ENCODE measurements at places on chromosomes 12 and 14. TPM values are rescaled to one million over a fixed set of nuclear protein-coding genes. Genes with fewer than 3 reads are reported as not detected.

DNA sequence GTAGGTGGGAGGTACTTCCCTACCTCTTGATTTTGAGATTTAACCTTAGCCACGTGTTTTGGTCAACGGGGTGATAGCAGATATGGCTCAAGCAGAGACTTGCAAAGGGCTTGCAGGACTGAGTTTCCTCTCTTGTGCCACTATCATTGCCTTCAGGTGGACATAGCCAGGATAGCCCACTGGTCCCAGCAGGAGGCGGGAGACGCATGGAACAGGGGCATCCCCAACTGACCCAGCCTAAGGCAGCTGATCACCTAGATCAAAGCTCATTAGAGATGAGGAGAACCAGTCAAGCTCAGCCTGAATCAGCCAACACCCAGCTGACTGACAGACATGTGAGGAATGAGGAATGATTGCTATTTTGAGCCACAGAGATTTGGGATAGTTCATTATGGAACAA lies 49.6 kb downstream of the CALM1 start:
- peak; percentile 30 for DNase-seq

DNA sequence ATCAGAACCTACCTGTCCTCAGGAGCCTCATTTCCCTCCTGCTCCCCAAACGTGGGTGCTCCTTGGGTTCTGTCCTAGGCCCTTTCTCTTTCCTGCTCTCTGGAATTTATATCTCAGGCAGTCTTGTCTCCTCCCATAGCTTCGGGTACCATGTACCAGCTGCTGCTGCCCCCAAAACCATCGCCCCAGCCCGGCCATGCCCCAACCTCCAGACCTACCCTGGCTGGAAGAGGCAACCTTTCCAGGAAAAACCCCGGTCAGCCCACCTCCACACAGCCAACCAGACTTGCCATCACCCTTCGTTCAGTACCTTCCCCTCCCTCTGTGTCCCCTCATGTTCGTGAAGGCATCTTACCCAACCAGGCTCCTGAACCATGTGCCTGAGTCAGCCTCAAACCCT lies 165.1 kb downstream of the CALM1 start:
- DNase-seq: no peak

- DNase-seq: no peak
Measured at GRCh38 chr12:46916796-46917419, 91.1 kb upstream of the SLC38A4 start.

- peak; percentile 68 for DNase-seq
Measured at GRCh38 chr12:4663971-4664505, 15.1 kb downstream of the NDUFA9 start.

DNA sequence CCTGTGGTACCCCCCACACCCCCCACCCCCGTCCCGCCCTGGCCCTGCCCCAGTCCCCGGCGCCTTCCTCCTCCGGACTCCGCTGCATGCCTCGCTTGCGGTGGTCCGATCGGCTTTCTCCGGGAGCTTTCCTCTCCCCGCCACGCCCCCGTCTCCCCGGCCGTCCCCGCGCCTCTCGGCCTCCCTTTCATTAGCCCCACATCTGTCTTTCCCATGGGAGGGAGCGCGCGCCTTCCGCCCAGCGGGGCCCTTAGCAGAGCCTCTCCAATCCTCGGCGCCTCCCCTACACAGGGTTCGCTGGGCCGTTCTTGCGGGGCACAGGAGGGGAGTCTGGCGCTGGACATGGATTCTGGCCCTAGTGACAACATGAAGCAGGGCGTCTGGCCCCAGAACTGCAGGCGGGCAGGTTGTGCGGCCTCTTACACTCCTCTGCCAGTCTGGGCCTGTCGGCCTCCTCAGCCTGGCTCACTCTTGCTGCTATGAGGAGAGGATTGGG lies 1.5 kb upstream of the EFS start:
- peak; percentile 71 for DNase-seq

DNA sequence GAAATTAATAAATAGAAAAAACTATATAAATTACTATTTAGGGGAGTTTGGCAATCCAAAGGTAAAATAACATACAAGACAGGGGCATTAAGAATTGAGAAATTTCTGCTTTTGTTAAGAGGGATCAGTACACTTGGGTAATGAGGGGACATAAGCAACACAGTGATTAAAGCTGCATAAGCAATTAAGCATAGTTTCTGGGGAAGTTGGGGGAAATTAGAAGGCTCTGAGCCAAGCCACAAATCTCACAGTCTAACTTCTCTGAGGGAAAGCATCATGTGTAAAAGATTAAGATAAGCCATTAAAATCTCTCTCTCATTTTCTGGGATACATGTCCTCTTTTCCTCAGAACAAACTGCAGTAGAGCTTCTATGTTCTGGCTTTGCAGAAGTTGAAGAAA lies 533.9 kb upstream of the LRFN5 start:
- DNase-seq: no peak

The SLC7A7 gene
- 0.79 TPM for total RNA-seq

The GDF3 gene
- total RNA-seq: not detected

The KRT79 gene
- total RNA-seq: 0.26 TPM

DNA sequence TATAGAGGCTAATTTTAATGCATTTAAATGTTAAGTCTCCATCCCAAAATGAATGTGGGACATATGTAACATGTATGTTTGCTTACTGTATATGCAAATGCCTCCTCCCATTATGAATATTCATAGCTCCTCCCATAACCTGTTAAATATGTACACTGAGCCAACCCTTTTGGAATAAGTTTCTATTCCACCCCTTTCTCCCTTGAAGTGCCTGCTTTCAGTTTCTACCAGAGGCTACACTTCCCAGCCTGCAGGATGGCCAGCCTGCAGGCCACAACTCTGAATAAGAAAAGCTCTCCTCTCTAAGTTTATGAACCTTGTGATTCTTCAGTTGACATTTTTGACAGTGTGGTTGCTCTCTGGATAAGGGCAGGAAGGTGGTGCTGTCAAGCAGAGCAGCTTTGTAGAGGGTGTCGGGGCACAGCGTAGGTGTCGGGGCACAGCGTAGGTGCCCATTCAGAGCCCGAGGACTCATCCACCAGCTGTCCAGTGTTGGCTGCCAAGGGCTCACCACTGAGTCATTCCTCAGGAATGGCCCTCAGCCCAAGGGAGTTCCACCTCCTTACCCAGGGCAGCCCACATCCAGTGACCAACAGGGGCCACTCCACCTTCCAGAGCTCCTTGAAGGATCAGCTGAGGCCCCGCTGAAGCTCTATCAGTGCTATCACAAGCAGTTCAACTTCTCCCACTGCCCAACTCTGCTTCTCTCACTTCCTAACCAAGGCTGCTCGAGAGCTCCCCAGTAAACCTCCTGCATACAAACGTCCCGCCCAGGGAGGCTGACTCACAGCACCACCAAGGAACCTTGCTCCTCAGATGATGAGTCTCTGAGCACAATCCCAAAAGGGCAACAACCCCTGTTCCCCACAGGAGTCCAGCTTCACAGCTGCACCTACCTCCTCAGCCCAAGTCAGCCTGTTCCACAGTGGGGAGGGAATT lies 31.4 kb downstream of the VWF start:
- peak; percentile 91 for DNase-seq

The C12orf50 gene
- not detected for total RNA-seq

- DNase-seq: peak; percentile 47
Measured at GRCh38 chr12:55842681-55843429, at the start of gene MMP19. Gene MMP19, minus strand, starts transcription at chr12:55842936. Its CDS starts 106 bp downstream, at chr12:55842830.

DNA sequence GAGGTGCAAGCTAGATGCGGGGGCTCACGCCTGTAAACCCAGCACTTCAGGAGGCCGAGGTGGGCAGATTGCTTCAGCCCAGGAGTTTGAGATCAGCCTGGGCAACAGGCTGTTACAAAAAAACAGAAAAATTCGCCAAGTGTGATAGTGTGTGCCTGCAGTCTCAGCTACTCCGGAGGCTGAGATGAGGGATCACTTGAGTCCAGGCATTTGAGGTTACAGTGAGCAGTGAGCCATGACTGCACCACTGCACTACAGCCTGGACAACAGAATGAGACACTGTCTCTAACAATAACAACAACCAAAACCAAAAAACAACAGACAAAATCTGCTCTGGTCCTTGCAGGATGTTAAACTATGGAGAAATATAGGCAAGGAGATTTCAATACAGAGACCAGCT lies 13.9 kb downstream of the BTBD7 start:
- DNase-seq: no peak

- no peak for DNase-seq
Measured at GRCh38 chr12:12147111-12147510, 76.4 kb downstream of the BCL2L14 start.

DNA sequence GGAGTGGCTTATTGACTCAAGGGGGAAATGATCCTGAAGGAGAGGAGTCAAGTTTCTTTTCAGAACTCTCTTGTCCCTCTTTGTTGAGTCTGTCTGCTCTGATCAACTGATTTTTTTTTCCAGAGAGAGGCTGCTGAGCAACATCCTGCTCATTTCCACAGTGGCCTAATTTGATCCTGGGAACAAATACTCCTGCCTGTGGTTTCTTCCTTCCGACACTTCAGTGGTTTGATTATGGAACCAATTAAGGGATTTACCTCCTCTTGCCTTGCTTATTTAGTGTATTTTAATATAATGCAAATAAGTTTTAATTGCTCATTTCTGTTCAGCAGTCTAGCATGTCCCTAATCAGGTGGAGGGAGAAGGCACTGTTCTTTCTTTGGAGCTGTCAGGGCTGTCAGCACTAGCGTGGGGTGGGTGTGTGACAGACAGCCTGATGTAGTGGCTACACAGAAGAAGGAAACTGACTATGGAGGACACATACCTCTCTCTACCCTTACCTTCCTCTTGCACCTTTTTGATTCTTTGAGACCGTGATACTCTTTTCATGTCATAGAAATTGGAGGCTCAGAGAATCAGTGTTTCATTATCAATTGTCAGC lies 344.9 kb upstream of the STXBP6 start:
- no peak for DNase-seq

The FAM234B gene
- total RNA-seq: 3.7 TPM

- DNase-seq: no peak
Measured at GRCh38 chr14:93183596-93184317, 940 bp downstream of the MOAP1 start.

GRCh38 chr14:69354383-69355153 lies 43.5 kb downstream of the ERH start:
- DNase-seq: peak; percentile 41

The CFAP73 gene
- total RNA-seq: not detected

The KIF21A gene
- 37.4 TPM for total RNA-seq

The ZNF410 gene
- 126 TPM for total RNA-seq

The TEX52 gene
- total RNA-seq: not detected

The SLC10A1 gene
- total RNA-seq: not detected

DNA sequence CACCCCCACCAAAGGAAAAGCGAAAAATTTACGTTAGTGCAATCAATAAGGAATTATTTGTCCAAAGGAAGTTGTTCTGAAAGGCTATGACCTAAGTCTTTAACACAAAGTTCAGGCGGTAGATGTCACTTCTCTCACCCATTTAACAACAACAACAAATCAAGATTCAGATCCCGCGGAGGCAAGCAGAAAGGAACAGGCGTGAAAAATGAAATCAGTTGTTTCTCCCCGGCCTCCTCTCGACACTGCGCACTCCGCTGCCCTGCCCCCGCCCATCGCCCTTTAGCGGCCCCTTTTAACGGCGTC lies 1.4 kb downstream of the DENND5B start:
- DNase-seq: no peak

The KRT72 gene
- total RNA-seq: not detected

DNA sequence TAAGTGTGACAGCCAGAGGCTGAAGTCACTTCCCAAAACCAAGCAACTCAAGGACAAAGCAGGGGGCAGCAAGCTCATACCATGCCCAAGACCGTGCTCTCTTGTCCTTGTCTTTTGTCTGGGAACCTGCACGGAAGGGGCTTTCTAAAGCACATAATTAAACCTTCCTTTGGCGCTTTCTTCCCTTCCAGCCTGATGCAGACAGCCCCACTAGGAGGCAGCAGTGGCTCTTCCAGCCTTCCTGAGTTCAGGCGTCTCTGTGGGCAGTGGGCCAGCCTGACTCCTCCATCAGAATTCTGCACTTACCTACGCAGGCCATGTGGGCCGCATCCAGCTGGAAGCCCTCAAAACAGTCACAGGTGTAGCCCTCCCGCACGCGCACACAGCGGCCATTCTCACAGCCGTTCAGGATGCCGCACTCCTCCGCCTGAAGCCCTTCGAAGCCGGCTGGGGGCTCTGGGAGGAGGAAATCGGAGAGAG lies 7.6 kb downstream of the ISCA2 start:
- DNase-seq: peak; percentile 62

The MIP gene
- total RNA-seq: not detected

The CARMIL3 gene
- total RNA-seq: 0.13 TPM

The ANKRD33 gene
- not detected for total RNA-seq

- no peak for DNase-seq
Measured at GRCh38 chr12:74624201-74624600, 86.6 kb downstream of the ATXN7L3B start.

DNA sequence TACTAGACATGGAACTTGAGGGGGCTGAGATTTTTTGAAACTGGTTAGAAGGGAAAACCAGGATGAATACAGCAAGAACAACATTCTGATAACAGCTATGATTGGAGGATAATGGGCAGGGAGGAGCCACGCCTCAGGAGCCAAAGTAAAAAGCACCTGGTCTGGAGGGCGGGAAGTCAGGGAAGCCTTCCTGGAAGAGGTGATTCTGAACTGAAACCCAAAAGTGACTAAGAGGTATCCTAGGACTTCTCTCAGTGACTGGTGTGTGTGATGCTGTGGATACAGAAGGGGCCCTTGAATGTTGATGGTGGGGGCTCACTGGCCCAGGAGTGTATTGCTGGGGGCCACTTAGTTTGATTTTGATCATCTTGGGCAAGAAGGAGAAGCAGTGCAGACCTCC lies 18.8 kb upstream of the GPR68 start:
- DNase-seq: no peak

- DNase-seq: no peak
Measured at GRCh38 chr14:79658769-79659168, 552.5 kb downstream of the DIO2 start.

DNA sequence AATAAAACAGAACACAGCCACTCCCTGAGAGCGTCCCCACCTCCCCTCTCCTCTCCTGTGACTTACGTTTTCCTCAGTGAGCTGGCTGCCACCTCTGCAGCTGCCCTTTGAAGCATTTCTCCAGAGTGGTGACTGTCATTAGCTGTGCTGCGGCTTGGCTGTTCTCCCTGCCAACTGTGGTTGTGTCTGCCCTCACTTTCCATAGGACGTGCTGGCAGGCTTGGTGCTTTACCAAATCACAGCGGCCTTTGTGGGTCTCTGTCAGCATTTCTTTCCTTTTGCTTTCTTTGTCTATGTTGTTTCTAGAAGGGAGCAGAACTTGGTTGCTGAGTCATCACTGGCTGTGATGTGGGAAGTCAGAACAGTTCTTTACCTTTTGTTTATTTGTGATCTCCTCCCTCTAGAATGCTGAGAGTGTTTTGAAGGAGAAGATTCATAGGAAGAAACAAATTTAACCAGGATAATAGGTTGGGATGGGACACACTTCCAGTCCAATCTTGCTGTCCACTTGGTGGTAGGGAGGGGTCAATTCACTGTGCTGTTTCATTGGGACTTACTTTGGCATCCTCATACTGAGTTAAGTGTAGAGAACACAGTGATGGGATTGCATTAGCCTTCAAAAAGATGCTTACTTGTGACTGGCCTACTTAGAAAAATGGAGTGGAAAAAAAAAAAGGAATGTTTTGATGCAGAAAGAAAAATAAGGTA lies 88.2 kb downstream of the TMX1 start:
- DNase-seq: peak; percentile 74

Measured in bronchial epithelial cell (primary cell).